ENCODE measurements at places on chromosomes 6 and 20.
A peak's percentile ranks its signal among the peaks of the same experiment; 100 is the strongest.

DNA sequence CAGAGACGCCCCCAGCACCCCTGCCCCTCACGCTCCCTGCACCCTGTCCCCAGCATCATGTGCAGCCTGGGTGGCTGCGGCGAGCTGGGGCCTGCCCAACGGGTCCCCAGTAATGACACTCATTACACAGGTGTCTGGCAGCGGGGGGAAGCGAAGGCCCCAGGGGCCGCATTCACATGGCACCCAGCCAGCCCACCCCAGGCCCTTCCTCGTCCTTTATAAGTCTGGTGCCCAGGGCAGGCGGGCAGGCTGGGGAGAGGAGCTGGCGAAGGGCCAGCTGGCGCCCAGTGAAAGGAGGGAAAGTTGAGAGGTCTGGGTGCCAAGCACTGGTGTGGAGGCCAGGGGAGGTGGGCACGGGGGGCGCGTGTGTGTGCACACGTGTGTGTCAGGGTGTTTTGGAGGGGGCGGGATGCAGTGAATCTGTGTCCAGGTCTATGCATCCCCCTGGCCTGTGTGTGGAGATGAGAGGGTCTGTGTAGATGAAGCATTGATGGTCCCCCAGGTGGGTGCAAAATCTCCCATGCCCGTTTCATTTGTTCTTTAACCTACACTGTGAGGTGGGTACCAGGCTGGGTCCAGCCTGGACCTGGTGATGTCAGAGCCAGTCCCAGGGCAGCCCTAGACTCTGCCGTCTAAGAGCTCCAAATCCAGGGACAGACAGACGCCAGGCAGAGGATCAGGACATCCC is 105.3 kb downstream of the CEBPB start:
- DNase-seq, result no peak

- DNase-seq, result no peak
These were observed 686.9 kb downstream of the BCKDHB start for GRCh38 chr6:80793411-80793810.

GRCh38 chr6:128925765-128926164 is 42.8 kb downstream of the LAMA2 start:
- no peak for DNase-seq

DNA sequence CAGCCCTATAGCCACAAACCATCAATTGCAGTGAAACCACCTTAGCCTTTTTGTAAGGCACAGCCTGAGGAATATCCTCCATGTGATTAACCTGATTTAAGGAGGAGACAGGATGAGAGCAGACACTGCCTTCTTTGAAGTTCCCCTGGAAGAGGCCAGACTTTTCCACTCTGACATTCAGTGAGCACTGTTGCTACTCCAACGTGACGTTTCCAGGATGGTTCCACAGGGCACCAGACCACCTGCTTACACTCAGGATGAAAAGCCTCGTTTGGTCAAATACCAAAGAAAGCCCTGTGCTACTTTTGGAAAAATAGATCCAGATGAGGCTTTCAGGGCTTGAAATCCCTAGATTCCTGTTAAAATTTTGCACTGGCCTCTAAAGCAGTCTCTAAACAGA is 1102.1 kb upstream of the FLRT3 start:
- DNase-seq, result no peak

DNA sequence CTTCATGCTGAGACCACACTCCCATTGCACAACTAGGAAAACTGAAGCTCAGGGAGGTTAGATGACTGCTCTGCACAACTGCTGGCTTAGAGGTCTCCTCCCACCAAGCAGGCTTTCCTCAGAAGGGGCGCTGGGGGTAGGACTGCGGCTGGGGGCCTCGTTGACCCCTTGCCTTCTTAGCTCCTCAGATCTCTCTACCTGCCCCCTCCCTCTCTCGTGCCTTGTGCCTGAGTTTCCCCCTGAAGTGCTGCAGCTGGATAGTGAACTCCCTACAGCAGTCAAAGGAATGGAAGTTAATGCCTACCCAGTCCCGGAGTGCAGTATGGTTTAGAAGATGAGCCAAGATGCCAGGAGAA is 149.8 kb downstream of the GRM4 start:
- no peak for DNase-seq

DNA sequence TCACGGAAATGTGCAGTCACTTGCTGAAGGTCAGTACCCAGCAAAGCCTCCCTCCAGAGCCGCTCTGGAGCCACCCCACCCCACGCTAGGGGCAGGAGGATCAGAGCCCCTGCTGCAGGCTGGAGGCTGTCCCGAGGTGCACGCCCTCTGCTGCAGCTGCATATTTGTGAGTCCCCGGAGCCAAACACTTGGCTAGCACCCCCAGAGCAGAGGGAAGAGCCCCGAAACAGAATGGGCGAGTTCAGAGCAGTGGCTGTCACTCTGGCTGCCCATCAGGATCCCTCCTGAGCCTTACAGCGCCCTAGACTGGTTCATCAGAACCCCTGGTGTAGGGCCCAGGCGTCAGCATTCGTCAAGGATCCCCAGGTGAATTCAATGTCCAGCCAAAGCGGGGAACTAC is 9.5 kb upstream of the TULP1 start:
- no peak for DNase-seq

GRCh38 chr6:108755257-108756240 is 92.7 kb upstream of the ARMC2 start:
- no peak for DNase-seq

- DNase-seq, result no peak
These were observed 7.3 kb upstream of the CGA start for GRCh38 chr6:87102151-87102621.

DNA sequence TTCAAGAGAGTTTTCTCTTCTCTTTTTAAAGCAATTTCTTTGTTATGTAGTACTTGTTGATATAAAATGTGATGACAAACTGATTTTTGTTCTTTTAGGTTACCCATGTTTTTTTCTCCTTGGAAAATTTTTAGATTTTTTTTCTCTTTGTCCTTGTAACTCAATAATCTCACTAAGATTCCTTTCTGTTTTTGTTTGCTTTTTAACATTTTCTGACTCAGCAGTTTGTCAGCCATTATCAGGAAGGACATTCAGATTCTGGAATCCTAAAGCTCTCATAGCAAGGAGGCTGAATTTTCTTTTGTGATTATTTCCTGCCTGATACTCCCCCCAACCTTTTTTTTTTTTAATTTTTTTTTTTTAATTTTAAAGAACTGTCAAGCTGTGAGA is 75.2 kb upstream of the CITED2 start:
- no peak for DNase-seq

GRCh38 chr6:146950351-146950835 is 253.8 kb upstream of the STXBP5 start:
- DNase-seq, result no peak

GRCh38 chr20:7015257-7015656 is 247.8 kb downstream of the BMP2 start:
- DNase-seq, result no peak

DNA sequence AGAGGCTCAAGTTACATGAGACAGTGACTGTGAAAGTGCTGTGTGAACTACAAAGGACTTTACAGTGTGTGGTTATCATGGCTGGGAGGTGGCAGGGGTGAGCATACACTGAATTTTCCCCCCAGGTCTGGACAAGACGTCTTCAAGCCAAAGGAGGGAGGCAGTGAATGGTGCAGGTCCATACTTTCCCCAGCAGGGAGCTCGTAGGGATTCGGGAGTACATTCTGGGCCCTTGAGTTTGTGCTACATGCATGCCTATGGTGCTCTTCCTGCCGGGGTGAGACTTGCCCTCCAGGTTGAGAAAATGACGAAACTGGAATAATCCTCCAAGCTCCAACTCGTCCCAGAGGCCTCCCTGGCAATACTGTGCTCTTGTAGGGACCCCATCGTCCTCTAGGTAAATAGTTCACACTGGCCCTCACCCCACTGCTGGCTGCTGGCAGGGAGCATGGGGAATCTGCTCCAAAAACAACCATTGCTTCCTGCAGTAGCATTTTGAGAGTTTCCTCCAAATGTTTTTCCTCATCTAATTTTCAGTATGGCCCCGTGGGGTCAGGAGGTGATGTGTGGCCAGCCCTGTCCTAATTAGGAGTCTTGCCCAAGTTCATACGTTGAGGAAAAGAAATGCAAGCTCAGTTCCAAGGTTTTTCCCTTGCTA is 57.6 kb downstream of the ZNF831 start:
- DNase-seq, result no peak

DNA sequence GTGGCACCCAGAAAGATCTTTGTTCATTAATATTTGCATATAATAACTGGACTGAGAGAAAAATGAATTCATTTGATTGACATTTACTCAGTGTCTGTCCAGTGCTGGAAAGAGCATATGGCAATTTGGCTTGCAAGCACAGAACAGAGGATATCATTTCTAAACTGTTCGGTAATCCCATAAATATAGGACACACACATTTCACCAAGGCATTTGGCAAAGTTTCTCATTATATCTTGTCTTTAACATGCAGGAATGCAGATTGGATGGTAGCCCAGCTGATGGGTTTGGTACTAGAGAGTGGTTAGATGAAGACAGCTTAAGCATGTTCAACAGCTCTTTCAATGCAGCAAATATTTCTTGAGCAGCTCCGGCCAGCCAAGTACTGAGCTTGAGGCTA is 259.2 kb downstream of the PRKN start:
- no peak for DNase-seq

GRCh38 chr6:139135578-139136545 is 982 bp downstream of the HECA start:
- peak; percentile 72 for DNase-seq

GRCh38 chr6:138833816-138834539 is 38.1 kb downstream of the ECT2L start:
- DNase-seq, result no peak

DNA sequence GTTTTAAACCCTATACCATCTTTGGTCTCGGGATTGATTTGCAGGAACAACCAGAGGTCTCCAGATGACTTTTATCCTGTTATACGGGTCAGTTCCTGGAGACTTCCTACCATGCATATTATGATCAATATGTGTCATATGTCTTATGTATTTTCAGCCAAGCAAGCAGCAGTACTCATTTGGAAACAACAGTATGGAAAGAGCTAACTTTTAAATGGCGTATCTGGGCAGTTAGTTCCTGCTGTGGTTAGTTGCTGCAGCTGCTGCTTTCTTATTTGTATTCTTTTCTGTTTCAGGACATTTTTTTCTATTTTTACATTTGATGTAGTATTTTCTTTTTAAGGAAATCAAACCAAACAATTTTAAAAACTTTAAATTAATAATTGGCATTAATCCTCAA is 207.5 kb downstream of the MANEA start:
- DNase-seq, result no peak

- DNase-seq, result no peak
These were observed 125.2 kb upstream of the RALGAPA2 start for GRCh38 chr20:20837574-20838021.

DNA sequence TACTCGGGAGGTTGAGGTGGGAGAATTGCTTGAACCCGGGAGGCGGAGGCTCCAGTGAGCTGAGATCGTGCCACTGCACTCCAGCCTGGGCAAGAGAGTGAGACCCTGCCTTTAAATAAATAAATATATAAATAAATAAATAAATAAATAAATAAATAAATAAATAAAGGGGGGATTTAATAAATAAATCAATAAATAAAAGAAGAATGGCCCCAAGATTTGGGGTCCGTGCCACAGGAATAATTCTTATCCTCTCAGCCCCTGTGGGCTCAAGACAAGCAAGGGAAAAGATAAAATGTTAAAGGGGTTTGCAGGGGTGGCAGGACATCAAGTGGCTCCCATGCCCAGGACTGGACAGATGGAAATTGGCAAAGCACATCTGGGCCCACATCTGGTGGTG is 31.2 kb upstream of the MDFI start:
- DNase-seq, result no peak

- DNase-seq, result no peak
These were observed 23.6 kb downstream of the FOXQ1 start for GRCh38 chr6:1335367-1336037.

DNA sequence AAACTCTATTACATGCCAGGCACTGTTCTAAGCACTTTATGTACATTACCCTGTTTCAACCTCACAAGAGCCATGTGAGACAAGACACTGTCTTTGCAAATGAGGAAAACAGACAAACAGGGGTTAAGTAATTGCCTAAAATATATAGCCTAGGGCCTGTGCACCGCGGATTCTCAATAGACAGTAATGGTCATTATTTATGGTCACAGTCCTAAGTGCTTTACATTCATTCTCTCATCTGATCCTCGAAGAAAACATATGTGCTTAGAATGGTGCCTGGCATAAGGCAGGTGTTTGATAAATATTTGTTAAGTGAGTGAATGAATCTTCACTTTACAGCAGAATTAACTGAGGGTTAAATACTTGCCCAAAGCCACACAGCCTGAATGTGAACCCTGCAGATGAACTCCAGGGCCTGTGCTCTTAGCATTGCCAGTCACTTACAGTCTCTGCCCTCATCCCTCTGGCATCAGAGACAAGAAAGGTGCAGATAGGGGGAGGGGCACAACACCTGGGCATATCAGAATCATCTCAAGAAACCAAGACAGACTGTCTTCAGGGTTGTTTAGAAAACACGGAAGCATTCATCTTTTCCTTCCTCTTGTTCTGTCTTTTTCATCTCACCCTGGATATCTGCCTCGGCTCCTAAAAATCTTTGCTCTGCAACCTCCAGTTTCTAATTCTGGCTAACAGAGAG is 92.8 kb upstream of the SASH1 start:
- no peak for DNase-seq

GRCh38 chr6:111211411-111212030 is 124.2 kb downstream of the SLC16A10 start:
- no peak for DNase-seq

DNA sequence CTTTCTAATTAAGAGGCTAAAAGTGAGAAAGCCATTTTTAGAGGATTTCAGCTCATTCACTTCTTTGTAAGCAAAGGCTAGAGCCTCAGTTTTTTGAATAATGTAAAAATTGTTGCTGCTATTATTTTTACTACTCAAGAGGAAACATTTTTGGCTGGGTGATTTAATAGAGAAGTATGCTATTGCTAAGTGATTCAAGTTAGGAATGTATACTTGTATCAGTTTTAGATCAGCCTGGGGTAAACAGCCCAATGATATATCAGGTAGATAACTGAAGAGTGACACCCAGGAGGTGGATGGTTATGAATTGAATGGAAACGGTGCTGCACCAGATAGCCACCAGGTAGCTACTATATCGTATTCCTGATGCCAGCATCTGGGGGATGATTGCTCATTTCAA is 9.2 kb downstream of the QKI start:
- no peak for DNase-seq

DNA sequence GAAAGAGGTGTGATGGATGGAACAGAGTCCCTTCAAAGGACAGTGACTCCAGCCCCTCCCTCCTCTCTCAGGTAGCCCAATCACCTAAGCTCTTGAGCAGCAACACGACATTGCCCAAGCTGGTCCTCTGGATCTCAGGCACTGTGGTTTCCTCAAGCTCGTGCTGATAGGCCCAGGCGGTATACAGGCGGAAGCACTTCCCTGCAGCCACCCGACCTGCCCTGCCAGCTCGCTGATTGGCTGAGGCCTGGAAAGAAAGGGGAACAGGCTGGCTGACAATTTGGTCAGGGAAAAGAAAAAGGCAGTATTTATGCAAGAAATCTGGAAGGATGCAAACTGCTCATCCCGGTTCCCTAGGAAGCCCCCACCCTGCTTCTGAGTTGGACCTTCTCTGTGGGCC is 9.6 kb downstream of the C6orf136 start:
- DNase-seq, result no peak

Measured in immature natural killer cell (primary cell).